ENCODE measurements at places on chromosomes 1 and 21. TPM values are rescaled to one million over a fixed set of nuclear protein-coding genes. Genes with fewer than 3 reads are reported as not detected.

CRTC2 gene
- total RNA-seq: 31.1 TPM

ILDR2 gene
- total RNA-seq: 0.38 TPM

GRCh38 chr1:43901196-43901961 lies 32.2 kb upstream of the ARTN start:
- no peaks in the 10 kb centered on the region for H3K4me1 ChIP-seq
- H3K27ac ChIP-seq: no peak overlapping the region
- no peak for DNase-seq
- H3K36me3 ChIP-seq: no peaks in the 10 kb centered on the region
- H3K4me3 ChIP-seq: no peak overlapping the region

PLA2G2D gene
- total RNA-seq: not detected

ACBD6 gene
- total RNA-seq: 39.5 TPM

GPR37L1 gene
- not detected for total RNA-seq
